ENCODE measurements at places on chromosomes 2 and 18.

GRCh38 chr2:204530464-204530805 is 14.8 kb upstream of the PARD3B start:
- DNase-seq, result no peak

DNA sequence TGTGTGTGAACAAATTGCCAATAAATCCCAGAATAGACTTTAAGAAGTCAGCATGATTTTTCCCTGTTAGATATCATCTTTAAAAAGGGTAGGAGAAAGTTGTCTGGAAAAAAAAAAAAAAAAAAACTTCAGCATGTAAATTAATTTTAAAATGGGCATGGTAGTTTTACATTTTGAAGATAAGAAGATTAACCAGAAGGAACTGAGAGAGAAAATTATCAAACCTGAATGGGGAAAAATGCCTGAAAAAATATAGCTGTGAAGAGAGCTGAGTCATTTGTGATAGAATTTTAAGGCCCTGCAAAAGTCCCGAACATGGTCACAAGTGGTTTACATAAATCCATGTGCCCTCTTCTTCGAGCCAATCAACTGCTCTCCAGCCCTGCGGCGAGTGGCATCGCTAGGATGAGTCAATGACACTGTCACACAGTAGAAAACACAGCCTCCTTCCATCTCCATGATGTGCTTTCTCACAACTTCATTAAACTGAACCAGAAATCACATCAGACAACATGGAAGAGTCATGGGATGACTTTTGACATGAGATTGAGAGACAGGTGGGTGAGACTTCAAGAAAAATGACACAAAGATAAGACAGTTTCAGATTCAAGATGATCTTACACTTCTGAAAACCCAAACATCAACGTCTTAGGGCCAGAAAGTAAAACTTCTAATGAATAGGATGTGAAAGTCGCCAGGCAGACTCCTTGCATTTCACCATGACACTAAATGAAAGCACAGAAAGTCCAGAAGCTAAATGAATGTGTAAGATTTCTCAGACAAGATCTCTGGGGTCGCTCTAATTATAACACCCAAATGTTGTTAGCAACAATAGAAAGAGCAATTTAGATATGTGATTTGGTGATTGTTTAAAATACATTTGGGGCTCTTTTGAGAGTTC is 273.0 kb upstream of the ID2 start:
- DNase-seq, result no peak

DNA sequence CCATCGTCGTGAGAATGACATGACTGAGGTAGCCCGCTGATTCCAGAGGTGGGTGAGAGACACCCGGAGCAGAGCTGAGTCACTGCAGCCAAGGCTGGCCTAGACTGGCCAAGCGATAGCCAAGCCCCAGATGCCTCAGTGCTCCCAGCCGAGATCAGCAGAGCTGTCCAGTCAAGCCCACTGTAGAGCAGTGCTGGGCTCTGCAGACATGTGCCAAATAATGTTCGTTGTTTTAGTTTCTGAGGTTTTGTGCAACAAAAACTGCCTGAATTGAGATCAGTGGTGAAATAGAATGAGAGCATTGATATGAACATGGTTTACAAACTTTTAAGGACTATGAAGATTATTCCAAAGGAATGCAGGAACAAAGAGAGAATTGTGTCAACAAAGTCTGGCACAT is 42.1 kb downstream of the INSIG2 start:
- DNase-seq, result no peak

- no peak for DNase-seq
Observed at GRCh38 chr2:219073413-219074129, 12.8 kb upstream of the IHH start.

DNA sequence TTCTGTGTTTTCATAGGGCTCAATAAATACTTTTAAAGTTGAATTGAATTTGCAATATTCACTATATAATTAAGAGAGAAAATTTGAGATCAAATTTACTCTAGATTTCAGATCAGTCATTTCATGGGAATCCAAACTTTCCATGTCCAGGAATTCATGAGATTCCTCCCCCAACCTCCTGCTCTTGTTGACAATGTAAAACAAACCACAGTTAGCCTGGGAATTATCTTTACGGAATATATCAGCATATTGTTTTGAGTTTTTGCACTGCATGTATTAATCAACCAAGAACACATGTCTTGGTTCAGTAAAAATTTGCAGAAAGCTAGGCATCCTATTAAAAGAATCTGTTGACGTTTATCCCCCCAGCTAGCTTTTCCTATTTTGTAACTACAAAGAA is 42.3 kb downstream of the CYP1B1 start:
- no peak for DNase-seq

DNA sequence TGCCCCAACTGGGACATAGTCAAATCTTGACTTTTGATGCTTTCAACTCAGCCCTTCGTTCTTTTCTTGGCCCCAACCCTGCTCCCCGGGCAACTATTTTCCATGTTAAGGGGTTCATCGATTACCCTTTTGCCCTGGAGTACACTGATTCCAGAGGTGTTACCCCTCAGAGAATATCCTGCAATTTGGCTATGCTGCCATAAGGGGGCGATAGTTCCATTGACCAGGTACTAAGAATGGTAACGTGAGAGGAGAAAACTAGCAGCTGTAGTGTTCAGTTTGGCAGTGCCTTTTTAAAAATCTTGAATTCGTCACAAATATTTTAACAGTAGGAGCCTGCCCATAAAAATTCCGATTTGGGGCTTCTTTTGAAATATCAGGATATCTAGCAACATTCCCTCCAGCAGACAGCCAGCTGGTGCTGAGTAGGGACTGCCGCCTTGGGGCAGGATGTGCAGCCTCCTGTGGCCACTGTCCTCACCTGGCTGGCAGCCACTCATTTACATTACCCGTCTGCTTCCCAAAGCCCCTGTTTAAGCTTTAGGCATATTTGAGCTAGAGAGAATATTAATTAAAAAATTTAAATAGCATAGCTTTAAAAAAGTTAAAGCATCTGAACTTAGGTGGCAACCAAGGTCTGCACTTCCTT is 146.3 kb upstream of the SKOR2 start:
- no peak for DNase-seq

DNA sequence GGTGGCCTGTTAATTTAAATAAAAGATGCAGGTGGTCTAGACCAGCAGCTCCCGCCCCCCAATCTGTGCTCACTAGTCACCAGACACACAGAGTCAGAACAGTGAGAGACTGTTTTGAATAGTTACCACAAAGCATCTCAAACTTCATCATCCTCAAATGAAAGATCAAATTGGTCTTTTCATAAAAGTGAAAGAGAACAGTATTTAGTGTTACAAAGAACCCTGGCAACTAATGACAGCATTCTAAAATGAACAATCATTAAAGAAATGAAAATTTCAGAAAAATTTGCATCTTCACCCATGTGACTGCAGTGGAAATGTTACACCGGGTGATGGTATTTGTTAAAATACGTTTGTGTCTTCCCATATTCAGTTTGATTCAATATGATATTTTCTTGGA is 65.5 kb upstream of the PMAIP1 start:
- DNase-seq, result no peak

DNA sequence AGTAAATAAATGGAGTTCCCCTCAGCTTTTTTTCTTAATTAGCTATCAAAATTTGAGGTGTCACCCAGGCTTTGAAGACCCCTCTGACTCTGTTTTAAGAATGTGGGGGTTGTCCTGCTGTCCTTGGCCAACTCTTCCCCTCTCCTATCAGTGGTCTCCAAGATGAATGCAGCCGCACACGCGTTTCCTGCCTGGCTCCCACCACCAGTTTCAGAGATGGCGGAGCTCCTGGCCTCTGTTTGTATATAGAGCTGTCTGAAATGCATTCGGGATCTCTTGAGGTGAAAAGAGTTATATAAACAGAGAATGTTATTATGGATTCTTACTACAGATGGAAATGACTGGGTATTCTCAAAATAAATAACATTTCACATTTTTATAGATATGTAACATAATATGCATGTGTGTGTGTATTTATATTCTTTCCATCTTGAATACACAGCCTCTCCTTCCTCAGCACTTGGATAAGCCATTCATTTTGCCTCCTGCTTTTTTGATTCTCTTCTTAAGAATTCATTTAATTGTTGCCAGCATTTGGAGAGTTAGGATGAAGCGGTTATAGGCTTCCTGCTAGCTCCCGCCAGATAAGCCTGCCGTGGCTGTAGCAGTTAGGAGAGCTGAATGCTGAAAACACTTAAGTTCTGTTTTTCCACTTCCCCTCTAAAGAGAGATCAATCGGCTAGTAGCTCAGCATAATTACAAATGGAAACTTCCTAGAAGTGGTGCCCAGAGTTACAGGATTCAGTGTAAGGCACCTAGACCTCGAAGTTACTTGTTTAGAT is 659.3 kb upstream of the FANCL start:
- DNase-seq, result no peak

- no peak for DNase-seq
Observed at GRCh38 chr18:10410472-10411308, 43.7 kb upstream of the APCDD1 start.

DNA sequence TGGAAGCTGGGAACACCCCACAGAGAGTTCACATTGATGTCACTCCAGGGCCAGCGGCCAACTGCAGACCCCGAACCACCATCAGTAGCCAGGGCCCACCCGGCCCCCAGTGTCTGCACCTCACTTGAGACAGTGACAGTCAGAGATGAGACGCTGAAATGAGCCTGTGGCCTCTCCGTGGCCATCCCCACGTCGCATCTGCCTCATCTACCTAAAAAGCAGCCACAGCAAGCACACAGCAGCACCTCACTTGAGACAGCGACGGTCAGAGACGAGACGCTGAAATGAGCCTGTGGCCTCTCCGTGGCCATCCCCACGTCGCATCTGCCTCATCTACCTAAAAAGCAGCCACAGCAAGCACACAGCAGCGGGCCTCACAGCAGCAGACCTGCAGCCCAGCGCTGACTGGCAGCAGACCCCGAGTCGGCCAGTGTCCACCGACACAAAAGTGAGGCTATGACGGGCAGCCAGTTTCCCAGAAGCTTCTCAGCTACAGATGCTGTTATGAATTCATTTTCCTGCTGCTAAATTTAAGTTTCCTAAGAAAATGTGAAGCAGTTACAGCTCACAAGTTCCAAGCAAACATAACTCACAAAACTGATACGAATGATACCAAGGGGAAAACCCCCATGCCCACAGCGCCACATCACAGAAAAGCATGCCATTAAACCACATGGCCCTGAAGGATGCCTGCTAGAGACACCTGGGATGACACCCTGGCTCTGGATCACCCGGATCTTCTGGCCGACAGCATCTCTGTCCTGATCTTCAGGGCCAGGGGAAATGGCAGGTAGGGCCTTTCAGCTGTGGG is 27.7 kb downstream of the SNORC start:
- no peak for DNase-seq

- peak; percentile 20 for DNase-seq
Observed at GRCh38 chr2:29309090-29310029, 194.1 kb downstream of the CLIP4 start.

GRCh38 chr2:191866195-191866594 is 19.3 kb upstream of the CAVIN2 start:
- DNase-seq, result no peak

- no peak for DNase-seq
Observed at GRCh38 chr18:33744032-33744697, 166.1 kb downstream of the ASXL3 start.

DNA sequence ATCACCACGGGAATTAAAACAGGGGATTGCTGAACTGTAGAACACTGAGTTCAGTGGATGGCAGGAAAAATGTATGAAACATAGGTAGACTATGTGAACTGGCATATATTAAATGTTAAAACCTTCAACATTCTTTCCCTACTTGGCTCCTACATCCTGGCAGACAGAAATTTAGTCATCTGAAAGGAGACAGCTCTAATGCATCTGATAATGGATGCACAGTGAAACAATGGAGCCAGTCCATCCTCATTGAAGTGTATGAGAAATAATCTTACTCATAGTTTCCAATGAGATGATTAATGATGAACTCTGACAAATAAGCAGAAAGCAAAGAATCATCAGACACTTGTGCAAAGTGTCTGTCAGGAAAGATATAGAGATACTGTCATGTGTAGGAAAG is 1629.7 kb upstream of the TMEFF2 start:
- no peak for DNase-seq

DNA sequence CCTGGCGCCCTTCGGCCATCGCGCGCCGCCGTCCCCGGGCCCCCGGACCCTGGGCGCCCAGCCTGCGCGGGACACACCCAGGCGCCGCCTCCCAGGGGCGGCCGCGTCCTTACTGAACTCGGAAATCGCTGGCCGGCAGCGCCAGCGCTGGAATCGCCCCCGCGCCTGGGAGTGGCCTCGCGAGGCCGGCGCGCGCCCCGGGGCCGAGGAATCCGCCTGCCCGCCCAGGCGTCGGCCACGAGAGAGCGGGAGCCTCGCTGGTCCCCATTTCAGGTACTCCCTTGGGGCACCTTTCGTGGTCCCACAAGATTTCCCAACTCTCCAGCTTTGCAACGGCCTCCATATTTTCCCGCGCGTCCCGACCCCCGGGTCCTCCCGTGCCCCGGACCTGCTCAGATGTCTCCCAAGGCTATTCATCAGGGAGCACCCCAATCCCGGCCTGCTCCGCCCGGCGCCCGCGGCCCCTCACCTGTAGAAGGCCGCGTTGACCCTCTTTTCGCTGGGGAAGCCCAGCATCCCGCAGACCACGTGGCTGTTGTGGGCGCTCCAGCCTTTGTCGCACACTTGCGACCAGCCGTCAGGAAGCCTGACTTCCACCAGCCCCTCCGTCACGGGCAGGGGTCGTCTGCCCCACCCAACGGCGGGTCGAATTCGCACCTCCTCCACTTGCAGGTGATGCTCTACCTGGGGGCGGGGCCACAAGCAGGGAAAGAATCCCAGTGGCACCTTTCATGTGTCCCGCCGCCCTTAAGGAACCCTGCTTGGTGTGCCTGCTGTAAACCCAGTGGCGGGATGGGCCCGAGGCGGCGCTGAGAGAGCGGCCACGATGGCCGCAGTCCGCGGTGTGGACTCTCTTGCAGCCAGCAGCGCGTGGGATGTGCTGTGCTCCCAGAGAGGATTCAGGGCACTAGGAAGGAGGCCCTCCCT is 4.6 kb downstream of the LOXL3 start:
- no peak for DNase-seq

- no peak for DNase-seq
Observed at GRCh38 chr2:120176526-120176925, 46.7 kb downstream of the TMEM185B start.

DNA sequence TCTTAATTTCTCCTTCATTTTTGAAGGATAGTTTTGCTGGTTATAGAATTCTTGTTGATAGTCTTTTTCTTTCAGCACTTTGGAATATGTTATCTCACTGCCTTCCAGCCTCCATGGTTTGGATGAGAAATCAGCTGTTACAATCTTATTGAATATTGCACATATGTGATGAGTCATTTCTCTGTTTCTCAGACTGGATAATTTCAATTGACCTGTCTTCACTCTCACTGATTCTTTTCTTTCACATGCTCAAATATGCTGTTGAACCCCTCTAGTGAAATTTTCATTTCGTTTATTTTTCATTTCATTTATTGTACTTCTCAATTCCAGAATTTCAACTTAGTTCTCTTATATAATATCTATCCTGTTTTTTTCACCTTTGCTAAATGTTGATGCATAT is 22.2 kb downstream of the PDK1 start:
- no peak for DNase-seq

DNA sequence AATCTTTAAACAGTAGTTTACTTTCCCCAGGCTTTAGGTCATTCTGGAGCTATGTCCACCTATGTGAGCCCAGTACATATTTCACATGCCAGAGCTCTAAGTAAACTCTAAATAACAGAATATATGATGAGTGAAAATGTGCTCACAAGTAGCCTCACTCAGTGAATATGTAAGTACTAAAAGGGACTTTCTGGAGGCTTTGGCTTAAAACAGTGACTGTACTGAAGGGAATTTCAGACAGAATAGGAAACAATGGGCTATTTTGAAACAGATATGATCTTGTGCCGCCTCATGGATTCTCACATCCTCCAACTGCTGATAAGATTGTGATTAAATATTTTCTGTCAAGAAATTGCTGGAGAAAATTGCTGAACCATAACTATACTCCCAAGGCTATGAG is 747.9 kb downstream of the SOCS6 start:
- no peak for DNase-seq

GRCh38 chr18:22173928-22174301 is 4.5 kb downstream of the GATA6 start:
- no peak for DNase-seq

Data from nucleus accumbens (tissue), 56 donors.